ENCODE measurements at places on chromosomes 5 and 9.

DNA sequence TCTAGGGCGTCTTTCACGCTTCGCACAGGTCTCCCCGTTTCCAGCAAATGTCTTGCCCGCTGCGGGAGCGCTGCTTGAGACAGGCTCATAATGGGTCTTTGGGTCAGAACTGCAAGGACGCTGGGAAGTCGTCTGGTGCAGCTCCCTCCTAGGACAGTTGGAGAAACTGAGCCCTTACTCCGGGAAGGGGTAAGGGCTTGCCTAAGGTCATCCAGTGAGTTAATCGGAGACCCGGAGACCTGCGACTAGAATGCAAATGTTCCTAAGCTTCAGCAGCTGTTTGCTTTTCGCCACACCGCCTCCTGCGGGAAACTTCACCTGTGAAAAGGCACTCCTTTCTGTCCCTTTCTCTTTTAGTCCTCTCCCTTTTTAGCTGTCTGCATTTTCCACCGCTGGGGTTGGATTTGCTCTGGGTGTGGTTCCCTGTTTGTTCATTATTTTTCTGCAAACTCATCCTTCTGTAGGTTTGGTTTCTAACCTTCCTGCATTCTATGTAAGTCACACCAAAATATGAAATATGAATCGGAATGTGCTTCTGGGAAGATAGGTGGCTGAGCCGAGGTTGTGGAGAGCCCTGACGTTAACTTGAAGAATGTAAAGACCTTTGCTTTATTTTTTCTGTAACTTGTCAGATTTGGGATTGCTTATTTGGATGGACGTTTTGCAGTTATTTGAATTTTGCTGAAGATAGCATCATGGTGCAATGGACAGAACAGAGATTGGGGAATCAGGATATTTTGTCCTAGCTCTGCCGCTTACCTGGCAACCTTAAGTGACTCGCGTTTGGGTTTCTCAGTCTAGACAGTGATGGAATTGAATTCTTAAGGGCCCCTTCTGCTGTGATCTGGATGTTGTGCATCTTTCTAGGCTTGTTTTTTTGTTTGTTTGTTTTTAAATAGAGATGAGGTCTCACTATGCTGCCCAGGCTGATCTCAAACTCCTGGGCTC is 909 bp downstream of the SLC36A1 start:
- peak; percentile 17 for DNase-seq

GRCh38 chr5:139733010-139733688 is 62.5 kb upstream of the PSD2 start:
- no peak for DNase-seq

DNA sequence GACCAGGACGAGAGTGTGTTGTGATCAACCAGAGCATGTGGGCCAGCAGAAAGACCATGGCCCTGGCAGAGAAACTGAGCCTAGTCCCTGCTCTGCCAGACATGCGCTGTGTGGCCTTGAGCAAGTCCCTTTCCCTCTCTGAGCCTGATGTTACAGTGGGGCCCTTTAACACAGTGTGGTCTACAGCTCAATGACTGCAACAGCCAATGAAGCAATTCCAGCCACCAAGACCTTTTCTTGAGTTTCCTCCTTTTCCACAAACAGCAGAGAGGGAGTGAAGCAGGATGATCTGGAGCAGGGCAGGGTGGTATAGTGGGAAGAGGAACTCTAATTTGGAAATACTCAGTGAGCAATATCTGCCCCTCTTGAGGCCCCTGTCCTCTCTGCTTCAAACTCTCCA is 25.8 kb upstream of the ARSI start:
- DNase-seq = peak; percentile 16

DNA sequence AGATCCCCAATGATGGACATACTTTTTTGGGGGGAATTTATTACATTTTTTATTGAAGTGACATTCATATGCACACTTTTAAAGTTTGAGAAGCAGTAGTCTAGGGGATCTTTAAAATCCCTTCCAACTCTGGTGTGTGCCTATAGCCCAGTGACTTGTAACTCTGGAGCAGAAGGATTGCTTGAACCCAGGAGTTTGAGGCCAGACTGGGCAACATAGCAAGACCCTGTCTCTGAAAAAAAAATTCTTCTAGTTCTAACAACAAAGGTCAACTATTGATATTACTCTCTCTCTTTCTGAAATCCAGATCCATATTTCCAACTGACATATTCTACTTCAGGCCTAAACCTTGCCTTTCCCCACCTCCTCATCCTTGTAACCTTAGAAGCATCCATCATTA is 148.2 kb upstream of the SPRY4 start:
- DNase-seq = no peak

- no peak for DNase-seq
Observed at GRCh38 chr5:132181011-132181629, 46.5 kb downstream of the P4HA2 start.

GRCh38 chr5:96297867-96298266 is 135.2 kb downstream of the PCSK1 start:
- DNase-seq = peak; percentile 69

DNA sequence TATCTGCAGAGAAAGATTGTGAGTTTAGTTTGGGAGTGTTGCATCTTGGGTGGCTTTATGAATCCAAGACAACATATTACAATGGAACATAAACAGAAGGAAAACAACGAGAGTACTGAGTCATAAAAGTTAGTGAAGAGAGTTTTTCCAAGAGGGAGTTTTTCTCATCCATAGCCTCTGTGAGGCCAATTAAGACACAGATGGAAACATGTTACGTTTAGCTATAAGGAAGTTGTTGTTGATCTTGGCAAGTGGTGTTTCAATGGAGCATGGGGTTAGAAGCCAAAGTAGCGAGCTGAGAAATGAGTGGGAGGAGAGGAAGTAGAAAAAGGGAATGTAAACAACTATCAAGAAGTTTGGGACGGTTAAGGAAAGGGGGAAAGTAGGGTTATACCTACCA is 53.3 kb upstream of the SPATA31D4 start:
- no peak for DNase-seq

DNA sequence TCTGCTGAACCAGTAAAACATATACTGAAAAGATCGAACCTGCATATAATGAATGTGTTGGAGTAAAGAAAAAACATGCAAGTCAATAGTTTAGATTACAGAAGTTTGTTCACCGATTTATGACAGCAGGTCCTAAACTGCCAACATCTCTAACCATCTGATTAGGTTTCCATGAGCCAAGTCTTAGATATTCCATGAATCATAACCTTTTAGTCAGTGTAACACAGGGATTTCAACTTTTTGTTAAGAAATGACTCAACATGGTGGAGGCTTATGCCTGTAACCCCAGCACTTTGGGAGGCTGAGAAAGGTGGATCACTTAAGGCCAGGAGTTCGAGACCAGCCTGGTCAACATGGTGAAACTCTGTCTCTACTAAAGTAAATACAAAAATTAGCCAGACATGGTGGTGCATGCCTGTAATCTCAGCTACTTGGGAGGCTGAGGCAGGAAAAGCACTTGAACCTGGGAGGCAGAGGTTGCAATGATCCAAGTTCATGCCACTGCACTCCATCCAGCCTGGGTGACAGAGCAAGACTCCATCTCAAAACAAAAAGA is 38.7 kb downstream of the APC start:
- no peak for DNase-seq

DNA sequence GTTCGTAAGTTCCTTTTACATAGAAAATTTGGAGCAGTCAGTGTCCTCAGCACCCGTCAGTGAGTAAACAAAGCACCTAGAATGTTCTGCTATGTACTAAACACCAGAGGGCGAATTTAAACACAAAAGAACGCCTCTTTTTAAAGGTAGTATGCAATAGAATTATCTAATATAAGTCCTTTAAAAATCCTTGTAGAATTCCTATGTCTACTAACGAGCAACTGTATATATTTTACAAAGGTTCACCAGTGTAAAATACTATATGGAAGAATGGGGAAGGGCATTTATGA is 499 bp upstream of the TMEM232 start:
- DNase-seq = peak; percentile 20

DNA sequence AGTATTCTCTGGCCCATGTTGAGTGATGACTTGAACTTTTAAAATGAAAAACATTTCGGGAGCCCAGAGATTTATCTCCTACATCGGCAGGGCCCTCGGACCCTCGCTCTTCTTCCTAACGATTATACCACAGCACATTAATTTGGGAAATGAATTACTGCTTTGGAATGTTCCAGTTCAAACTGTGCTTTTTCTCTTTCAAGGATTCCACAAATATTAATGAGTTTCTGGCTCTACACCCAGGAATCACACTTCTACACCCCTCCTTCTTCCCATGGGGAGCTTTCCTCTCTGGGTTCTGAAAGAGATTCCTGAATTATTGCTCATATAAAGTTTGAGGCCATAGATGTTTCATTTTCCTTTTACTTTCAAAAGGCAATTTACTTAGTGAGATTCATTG is 41.2 kb downstream of the NSG2 start:
- no peak for DNase-seq

GRCh38 chr5:32110111-32110696 is 63.9 kb downstream of the GOLPH3 start:
- no peak for DNase-seq

DNA sequence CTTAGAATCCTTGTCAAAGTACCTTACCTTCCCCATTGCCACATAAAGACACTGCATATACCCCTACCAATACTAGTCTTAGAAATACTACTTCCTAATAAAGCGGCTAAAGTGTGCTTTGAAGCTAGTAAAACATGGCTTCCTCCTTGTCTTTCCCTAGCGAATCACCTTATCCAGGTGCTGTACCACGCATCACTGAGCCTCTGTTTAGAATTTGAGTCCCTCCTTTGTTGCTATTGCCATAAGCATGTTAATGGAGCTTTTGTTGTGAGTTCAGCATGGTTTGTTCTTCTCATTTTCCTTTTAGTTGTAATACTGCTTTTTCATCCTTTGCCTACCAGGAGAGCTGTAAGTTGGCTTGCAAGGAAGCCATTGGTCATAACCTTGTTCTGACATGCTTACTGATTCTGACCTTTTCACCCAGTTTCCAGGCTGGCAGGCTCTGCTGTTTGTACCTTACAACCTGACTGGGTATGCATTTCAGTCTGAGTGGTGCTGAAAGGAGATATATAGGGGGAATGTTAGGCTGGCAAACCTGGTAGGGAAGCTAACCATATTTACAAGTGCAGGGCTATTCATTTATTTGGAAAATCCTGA is 49.8 kb downstream of the LMNB1 start:
- no peak for DNase-seq

GRCh38 chr5:33237471-33237870 is 203.3 kb upstream of the TARS1 start:
- peak; percentile 29 for DNase-seq

DNA sequence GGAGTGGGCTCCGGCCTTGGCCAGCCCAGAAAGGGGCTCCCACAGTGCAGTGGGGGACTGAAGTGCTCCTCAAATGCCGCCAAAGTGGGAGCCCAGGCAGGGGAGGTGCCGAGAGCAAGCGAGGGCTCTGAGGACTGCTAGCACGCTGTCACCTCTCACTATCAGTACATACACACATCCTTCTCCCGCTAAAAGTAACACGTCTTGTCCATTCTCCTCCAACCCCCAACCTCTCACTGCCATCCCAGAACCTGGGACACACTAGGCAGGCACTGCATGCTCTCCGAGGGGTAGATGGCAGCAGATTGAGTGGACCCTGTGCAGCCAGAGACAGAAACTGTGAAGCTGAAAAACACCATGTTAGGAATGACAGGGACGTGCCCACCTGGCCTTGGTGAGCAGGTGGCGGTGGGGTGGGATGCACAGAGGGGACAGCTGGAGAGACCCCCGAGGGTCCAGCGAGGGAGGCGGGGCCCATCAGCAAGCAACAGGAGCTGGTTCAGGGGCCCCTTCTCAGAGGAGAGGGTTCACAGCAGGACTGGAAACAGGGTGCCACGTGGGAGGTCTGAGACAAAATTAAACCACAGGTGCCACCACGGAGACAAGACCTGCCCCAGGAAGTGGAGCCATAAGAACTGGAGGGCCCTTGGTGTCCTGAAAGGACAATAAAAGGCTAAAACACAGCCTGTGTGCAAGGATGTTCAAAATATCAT is 16.9 kb downstream of the SEMA4D start:
- no peak for DNase-seq

DNA sequence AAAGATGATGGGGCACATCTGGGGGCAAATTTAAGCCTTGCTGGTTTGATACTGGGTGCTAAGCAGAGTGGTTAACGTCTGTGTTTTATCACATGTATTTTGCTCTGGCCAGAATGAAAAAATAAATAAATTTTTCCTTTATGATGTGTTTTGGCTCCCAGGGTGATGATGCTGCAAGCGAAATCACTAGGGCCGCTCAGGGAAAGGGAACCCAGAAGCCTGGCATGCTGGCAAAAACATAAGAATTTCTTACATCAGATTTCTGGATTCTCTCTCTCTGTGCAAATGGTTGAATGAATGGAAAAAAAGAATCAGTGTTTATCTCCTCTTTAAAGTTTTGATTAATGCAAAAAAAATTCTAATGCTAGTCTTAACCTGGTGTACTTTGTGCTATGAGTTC is 1975.2 kb upstream of the C9orf72 start:
- no peak for DNase-seq

DNA sequence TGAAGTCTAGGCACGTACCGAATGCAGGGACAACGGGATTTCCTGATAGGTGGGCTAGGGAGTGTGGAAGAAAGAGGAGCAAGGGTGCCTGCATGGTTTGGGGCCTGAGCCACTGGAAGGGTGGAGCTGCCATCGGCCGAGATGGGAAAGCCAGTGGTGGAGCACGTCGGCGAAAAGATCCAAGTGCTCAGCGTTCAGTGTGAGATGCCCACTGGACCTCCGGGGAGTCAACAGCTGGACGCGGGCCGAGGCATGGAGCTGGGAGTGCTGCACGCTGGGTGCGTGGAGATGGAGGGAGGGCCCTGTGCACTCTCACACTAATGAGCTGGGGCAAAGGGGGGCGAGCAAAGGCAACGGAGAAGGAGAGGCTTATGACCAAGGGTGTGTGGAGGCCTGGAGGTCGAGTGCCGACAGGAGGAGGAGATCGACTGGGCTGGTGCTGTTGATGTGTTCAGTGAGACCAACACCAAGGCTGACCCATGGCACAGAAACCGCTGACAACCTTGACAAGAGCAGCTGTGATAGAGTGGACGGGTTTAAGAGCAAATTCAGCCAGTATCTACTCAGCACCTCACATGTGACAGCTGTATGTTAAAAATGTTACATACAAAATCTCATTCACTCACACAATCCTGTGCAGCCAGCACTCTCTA is 85.7 kb downstream of the STK10 start:
- no peak for DNase-seq

GRCh38 chr5:148372893-148373292 is 10.9 kb upstream of the FBXO38 start:
- no peak for DNase-seq

- DNase-seq = peak; percentile 91
Observed at GRCh38 chr5:148179234-148179824, 11.0 kb downstream of the SPINK14 start.

DNA sequence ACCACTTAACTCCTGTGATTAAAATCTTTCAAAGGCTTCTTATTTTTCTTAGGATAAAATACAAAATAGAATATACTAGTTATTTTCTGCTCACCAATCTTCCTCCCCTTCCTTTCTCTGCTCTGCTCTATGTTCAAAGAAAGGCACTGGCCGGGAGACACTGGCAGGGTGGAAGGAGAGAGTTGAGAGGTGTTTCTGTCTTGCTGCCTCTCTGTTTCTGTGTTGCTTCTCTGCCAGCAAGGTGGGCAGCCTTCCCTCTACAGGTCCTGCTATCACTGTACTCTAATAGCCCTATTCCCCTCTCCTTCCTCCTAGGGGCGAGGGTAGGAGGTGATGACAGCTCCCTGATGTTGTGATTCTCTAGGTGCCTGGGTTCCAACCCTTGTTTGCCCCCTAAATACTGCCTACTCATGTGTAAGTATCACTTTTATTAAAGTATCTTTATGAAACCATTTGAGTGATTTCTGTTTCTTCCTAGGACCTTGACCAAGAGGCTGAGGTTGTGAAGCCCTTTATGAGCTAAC is 515.1 kb downstream of the TLE4 start:
- no peak for DNase-seq

Data from suppressor macrophage treated with lipopolysaccharide for 1 hour (primary cell).